ENCODE measurements at places on chromosomes 6 and 20.

DNA sequence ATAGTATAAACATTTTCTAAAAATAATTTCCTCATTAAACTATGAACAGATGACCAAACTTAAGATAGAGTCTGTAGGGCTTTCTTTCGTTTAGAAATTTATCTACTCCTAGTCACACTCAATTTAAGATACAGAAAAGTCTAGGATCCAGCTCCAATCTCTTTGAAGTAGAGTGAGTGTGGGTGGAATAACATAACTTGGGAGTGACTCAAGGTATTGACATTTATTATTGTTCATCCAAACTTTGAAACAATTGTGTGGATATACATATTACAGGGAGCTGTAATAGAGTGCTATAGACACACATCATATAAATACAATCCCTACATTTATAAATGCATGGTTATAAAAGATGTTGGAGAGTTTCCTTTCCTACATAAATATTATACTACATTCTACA lies 715.2 kb upstream of the MANEA start:
- DNase-seq: no peak

DNA sequence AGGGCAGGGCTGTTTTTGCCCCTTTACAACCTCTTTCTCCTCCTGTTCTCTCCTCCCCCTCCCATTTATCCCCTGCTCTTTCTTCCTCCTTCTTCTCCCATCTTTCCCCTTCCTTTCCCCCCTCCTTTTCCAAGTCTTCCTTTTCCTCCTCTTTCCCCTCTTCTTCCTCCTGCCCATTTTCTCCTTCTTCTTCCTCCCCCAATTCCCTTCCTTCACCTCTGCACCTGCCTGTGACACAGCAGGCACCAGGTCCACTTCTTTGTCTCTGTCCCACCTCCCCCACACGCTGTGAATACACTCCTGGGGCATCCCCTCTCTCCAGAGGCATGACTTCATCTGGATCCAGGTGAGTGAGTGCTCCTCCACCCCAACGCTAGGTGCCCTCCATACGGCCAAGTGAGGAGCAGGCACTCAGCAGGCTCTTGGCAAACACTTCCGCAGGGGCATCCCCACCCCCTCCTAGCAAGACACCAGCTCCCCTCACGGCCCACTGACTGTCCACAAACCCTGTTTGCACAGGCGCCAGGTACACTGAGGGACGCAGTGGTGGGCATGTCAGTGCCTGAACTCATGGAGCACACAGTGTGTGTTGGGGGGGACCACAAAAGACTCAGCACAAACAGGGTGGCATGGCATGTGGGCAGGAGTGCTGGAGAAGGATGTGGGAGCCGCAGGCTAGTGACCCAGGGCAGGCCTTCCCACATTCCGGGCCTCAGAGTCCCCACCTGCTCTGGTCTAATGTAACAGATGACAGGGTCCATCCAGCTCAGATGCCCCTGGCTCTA lies 10.7 kb upstream of the TLDC2 start:
- no peak for DNase-seq

DNA sequence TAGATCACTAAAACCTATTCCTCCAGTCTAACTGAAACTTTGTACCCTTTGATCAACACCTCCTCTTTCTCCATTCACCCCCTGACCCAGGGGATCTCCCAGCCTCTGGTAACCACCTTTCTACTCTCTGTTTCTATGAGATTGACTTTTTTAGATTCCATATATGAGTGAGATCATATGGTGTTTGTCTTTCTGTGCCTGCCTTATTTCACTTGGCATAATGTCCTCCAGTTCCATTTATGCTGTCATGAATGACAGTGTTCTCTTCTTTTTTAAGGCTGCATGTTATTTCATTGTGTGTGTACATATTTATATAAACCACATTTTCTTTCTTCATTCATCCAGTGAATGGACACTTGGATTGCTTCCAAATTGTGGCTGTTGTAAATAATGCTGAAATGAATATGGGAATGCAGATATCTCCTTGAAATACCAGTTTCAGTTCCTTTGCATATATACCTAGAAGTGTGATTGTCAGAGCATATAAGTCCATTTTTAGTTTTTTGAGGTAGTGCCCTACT lies 57.7 kb downstream of the DHX35 start:
- DNase-seq: no peak

GRCh38 chr20:45957021-45957941 lies 14.7 kb downstream of the ZNF335 start:
- no peak for DNase-seq

GRCh38 chr6:33073431-33073871 lies at the start of gene HLA-DPA1:
Gene HLA-DPA1 (minus strand): TSS chr6:33073649.
- DNase-seq: peak; percentile 59

- no peak for DNase-seq
These were observed 69.0 kb upstream of the CITED2 start for GRCh38 chr6:139443231-139444112.

DNA sequence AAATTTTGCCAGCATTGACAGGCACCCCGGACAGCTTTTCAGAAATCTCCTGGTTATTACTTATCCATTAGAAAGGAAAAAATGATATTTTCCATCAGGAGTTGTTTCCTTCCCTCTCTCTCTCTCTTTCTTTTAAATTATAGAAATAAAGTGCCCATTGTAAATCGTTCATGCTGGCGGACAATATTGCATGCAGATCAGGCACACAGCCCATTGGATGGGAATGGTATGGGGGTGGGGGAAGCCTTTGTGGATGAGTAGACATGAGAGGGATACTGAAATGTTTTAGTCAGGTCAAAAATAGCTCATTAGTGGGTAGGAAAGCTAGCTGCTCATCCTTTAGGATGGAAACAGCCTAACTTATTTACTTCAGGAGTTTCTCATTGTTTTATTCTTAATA lies 764.9 kb upstream of the MMS22L start:
- DNase-seq: no peak

DNA sequence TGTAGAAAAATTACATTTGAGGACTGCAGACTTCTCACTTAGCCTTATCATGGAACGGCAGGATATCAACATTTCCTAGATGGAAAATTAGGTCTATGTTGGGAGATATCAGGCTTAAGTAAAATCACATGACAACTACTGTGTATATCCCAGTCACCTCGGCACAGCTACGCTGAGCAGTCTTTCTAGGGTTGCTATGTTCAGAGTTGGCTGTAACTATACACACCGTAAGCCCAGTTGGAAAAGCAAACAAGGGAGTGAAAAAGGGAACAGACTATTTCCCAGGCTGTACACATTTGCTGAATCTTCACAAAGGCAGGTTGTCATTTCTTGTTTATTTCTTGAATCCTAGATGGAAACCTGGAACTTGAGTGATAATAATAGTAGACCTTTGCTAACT lies 80.7 kb upstream of the PTPRK start:
- DNase-seq: no peak

- no peak for DNase-seq
These were observed 38.9 kb upstream of the CD2AP start for GRCh38 chr6:47438481-47439347.

All from CD4-positive, alpha-beta memory T cell (primary cell).